Activated CD4-positive, alpha-beta memory T cell treated with anti-CD3 and anti-CD28 coated beads for 36 hours (primary cell): ENCODE measurements at places on chromosomes 7 and 10. TPM values are rescaled to one million over a fixed set of nuclear protein-coding genes. Genes with fewer than 3 reads are reported as not detected.

- no peak for DNase-seq
These were observed 702.8 kb downstream of the PARD3 start for GRCh38 chr10:34112171-34112782.

- no peak for DNase-seq
These were observed 7.7 kb upstream of the HYCC1 start for GRCh38 chr7:23021596-23021995.

DNA sequence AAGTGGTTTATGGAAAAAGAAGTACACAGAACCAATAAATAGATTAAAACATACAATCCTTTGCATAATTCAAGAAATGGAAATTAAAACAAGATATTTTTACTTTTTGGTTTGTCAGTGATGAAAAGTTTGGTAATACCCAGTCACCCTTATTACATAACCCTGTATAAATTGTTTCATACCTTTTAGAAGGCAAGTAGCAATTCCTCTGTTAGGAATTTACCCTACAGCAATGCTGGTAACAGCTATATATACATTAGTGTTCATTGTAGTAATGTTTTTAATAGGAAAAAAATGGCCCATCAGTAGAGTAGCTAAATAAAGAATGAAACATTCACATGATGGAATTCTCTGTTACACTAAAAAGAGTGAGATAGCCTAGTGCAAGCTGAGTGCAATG lies 42.7 kb downstream of the PTPN12 start:
- DNase-seq: no peak

Gene GIMAP6
- total RNA-seq: 30.2 TPM

GRCh38 chr10:112532189-112532588 lies 85.2 kb downstream of the VTI1A start:
- peak; percentile 12 for DNase-seq

Gene DEPP1
- 0.34 TPM for total RNA-seq

- DNase-seq: no peak
These were observed 56.3 kb downstream of the TEX36 start for GRCh38 chr10:125626671-125627070.

Gene SPAM1
- total RNA-seq: not detected

DNA sequence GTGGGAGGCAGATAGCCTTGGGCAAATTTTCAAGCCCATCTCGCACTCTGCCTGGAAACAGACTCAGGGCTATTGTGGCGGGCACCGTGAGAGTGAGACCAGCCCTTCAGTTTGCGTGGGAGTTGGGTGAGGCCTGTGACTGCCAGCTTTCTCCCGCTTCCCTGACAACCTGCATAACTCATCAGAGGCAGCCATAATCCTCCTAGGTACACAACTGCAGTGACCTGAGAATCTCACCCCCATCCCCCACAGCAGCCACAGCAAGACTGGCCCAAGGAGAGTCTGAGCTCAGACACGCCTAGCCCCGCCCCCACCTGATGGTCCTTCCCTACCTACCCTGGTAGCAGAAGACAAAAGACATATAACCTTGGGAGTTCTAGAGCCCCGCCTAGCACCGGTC lies 275.4 kb downstream of the GRID1 start:
- DNase-seq: no peak

DNA sequence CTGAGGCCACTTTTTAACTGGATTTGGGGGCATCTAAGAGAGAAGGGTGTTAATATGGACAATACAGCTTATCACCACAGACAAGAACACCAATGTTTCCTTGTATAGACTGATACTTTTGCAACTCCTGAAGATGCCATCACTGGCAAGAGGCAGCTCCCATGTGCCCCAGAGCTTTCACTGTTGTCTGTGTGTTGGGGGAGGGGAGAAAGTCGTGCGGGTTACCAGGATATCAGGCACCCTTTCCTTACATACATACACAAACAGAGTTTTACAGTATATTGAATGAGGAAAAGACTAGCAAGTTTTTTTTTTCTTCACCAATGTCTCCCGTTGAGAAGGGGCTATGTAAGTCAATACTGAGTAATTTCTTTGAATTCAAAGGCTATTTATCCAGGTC lies 4.1 kb upstream of the DLX6 start:
- no peak for DNase-seq

DNA sequence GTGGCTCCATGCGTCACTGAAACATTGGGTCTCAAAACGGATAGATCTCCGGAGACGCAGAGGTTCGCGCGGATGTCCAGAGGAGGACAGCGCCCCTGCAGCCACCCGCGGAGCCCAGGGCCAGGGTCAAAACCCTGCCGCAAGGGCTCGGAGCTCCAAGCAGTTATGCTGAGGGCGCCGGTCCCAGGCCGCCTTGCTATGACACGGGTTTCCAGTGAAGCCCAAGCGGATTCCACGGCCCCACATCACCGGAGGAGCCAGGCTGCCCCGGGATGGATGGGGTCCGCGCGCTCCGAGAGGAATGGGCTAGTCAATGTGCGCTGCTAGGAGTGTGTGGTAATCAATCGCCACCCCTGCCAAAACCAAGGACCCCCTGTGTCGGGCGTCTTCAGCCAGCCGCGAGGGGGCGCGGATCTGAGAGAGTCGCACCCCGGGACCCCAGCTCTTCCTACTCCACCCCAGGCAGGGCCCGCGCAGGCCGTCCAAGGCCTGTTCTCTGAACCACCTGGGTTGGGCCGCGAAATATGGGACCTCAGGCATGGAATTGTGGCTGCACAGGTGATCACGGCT lies 5.6 kb upstream of the EMX2 start:
- no peak for DNase-seq

- DNase-seq: peak; percentile 58
These were observed 12.5 kb downstream of the SFRP5 start for GRCh38 chr10:97759158-97759887.

DNA sequence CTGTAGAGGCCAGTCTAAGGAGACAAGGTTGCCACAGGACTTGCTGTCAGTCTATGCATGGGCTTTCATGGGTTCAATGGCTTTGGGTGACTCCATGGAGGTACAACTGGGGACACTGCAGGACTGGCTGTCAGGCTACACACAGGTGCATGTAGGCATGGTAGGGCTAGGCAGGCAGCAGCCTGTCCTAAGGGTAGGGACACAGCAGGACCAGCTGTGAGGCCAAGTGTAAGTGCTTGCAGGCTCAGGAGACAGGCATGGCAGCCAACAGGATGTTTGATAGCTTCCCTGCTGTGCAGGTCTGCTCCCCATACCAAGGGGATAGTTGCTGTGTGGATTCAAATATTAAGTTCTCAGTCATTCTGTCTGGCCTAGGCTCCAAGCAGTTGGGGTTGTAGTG lies 181.0 kb upstream of the NPY start:
- no peak for DNase-seq

- DNase-seq: peak; percentile 46
These were observed 24.8 kb upstream of the FFAR4 start for GRCh38 chr10:93541402-93542357.

- no peak for DNase-seq
These were observed 1.7 kb upstream of the SPACDR start for GRCh38 chr7:100465702-100466311.

- DNase-seq: peak; percentile 92
These were observed 9.6 kb downstream of the IL2RA start for GRCh38 chr10:6052247-6053221.
